Umbilical cord (tissue), 2 donors: ENCODE measurements at places on chromosomes 6 and 20. TPM values are rescaled to one million over a fixed set of nuclear protein-coding genes. Genes with fewer than 3 reads are reported as not detected.

Gene RSPO3
- 1.2 TPM for total RNA-seq

Gene TREML2
- 0.72 TPM for total RNA-seq

Gene MCHR2
- total RNA-seq = 12.8 TPM

Gene GLP1R
- total RNA-seq = 2.6 TPM

Gene SLC13A3
- 12.3 TPM for total RNA-seq

Gene COQ3
- total RNA-seq = 0.96 TPM

Gene LBP
- 3.9 TPM for total RNA-seq

Gene KIZ
- total RNA-seq = 20.9 TPM

Gene CDSN
- 2.4 TPM for total RNA-seq
